NCI-H2107 (cell line): ENCODE measurements at places on chromosomes 4 and X.
A peak's percentile ranks its signal among the peaks of the same experiment; 100 is the strongest.

DNA sequence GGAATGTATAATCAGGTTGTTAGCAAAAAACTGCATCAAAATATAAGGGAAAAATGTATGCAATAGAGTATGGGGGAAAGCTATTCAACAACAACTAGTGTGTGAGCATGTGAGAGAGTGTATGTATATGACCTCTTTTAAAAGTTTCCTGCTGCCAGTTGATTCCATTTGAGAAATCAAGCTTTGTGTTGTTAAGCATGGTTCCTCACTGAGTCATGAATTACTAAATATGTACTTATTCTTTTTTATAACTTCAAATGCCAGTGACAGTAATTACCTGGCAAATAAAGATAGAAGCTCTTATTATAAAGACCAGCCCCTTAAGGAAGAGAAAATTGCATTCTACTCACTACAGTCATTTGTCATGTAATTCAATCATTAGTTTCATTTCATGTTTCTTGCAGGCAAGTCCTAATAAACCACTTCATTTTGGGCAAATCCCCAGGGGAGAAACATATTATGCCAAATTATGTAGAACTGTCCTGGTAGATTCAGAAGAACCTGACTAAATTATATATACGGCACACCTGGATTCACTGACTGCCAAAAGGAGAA lies 19.2 kb downstream of the RASGEF1B start:
- DNase-seq = no peak

DNA sequence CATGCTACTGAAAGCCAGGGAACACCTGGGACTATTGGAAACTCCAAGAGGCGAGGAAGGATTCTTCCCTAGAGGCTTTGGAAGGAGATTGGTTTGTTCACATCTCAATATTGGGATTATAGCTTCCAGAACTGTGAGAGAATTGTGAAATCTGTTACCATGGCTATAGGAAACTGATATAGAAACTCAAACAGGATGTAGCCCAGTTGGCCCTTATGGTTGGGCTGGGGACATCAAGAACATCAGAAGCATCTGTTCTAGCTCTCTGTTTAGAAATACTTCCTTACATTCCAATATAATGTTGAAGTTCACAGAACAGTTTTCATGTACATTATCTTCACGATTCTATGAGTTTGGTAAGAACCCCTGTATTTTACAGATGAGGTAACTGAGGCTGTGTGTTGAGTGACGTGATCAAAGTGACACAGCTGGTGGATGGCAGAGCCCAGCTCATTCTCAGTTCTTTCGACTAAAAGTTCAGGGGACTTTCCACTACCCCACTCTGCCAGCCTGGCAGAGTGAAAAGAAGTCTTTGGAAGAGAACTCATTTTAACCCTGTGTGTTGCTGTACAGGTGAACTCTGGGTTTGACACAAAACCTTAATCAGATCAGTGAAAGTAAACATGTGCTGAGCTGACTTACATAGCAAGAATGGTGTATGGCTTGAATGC lies 183.0 kb downstream of the GBA3 start:
- DNase-seq = no peak

GRCh38 chr4:127212701-127213100 lies 420.1 kb upstream of the INTU start:
- peak; percentile 23 for DNase-seq

- DNase-seq = no peak
Measured at GRCh38 chrX:43140582-43140981, 362.6 kb upstream of the PPP1R2C start.

DNA sequence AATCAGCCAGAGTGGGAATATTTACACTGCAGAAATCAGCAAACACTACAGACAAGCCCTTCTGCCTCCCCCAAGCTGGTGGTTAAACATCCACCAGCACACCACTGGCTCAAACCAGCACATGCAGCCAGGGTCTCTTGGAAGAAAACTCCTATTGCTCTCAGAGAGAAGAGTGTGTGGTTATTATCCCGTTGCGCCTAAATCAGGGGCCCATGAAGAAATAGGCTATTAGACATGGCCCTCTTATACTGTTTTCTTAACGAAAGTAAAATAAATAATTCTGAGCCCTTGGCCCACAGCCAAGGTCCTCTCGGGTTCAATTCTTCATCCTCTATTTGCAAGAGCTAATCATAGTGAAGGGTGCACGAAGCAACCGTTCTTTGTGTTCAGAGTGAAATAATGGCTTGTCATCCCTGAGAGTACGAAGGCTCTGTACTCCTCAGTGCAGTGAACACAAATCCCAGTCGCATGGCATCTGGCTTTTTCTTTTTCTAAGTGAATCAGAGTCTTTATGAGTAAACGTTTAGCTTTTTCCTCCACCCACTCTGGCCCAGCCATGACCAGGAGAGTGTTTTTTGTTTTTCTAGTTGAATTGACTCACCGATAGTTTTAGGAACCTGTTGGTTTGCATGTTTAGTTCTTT lies 33.4 kb upstream of the RBM47 start:
- DNase-seq = peak; percentile 8

DNA sequence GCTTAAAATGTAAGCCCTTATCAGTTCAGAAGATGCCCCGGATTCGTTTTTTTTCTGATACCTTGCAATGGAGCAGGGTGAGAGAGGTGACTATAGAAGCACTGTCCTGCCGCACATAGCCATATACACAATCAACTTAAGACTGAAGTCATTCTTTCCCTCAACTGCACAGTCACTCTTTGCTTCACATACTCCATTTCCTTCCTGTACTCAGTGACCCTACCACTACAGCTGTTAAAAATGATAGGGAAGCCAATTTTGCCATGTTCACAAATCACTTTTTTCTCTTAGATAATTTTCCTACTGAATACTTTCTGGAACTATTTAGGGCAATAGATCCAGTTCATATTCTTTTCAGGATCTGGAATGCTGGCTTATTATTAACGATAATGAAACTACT lies 300.0 kb downstream of the ANK2 start:
- no peak for DNase-seq

- no peak for DNase-seq
Measured at GRCh38 chr4:153297116-153297515, 47.4 kb upstream of the MND1 start.

DNA sequence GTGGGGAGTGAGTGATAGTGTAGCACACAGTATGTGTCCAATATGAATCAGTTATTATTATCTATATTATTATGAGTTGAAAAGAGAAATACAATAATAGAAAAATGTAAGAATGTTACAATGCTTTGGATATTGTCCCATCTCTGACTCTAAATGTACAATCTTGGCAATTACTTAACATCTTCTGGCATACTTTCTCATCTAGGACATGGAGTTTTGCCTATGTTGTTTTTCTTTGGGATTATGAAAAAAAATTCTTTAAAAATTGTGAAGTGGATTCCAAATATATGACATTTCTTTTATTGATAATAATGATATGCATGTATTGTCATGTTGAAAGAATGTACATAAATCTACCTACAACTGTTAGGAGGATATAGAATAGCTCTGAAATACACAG lies 84.1 kb downstream of the TBCK start:
- no peak for DNase-seq
